Esophagus squamous epithelium (tissue), 5 donors: ENCODE measurements at places on chromosomes 7 and 10.

GRCh38 chr10:102425444-102425843 lies 4.8 kb downstream of the FBXL15 start:
- DNase-seq = no peak

DNA sequence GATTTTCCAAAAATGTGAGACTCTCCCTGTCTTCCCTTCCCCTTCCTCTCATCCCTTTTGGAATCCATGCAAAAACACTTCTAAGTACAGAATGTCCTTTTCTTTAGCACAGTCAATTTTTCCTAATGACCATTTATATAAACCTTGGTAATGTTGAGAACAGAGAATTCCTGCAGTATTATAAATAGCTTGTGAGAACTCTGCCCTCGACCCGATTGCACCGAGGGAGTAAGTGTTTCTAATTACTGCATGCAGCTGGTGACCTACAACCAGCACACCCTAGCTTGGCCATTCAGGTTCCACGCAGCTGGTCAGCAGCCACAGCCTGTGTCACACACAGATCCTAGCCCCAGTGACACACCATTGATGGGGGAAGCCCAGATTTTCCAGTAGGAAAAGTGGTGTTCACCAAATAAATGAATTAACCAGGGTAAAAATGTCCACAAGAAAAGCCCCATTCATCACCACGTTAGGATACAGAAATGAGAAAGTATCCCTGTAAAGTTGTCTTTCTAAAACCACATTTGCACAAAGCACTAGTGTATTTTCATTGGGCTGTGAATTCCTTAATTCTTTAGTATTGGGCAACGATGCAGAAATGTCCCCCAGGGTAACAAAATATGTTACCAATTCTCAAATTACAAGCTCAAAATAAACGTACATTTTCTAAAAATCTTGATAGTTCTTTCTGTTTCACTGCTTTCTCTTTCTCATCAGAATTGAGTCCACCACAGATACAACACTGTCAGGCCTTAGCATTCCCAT lies 499.0 kb upstream of the KLF6 start:
- DNase-seq = no peak

- DNase-seq = no peak
Observed at GRCh38 chr10:11266426-11266825, 248.8 kb downstream of the CELF2 start.

GRCh38 chr7:128726737-128727072 lies 12.5 kb upstream of the CALU start:
- DNase-seq = no peak

DNA sequence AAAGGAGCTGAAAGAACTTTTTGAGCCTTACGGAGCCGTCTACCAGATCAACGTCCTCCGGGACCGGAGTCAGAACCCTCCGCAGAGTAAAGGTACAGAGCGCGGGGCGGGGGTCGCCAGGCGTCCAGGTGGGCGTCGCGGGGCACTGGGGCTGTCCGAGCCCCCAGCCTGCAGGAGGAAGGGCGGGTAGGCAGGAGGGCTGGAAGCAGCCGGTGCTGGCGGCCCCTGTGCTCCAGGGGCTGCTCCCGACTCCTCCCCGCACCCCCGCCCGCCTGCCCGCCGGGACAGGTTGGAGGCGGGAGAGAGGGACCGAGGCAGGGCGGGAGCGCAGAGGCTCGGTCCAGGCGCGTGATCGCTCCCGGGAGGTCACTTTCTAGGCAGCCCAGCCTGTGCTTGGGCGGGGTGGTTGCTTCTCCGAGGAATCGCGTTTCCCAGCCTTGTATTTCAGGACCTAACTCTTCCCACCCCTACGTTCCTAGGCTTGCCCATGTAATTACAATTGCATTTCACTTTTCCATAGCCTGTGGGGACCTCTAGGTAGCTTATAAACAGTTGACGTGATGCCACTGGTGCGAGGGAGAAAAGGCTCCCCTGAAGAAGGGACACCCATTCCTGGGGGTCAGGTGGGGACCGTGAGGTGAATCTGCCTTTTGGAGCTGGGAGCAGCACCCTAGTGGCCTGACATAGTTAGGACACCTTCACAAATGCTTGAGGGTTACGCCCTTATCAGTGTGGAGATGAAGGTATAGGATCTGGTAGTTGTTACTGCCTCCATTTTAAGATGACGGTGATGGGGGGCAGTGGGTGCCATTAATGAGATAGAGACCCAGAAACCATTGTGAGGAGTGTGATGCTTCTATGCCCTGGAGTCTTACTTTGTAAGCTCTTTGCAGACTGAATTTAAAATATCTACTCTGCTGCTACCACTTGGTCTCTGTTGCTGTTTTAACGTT lies 148.2 kb downstream of the CELF2 start:
- no peak for DNase-seq

GRCh38 chr10:46329690-46330016 lies 42.9 kb downstream of the ANTXRL start:
- DNase-seq = no peak
